Heart left ventricle (tissue), 16 donors: ENCODE measurements at places on chromosomes 4 and X. TPM values are rescaled to one million over a fixed set of nuclear protein-coding genes. Genes with fewer than 3 reads are reported as not detected.

DNA sequence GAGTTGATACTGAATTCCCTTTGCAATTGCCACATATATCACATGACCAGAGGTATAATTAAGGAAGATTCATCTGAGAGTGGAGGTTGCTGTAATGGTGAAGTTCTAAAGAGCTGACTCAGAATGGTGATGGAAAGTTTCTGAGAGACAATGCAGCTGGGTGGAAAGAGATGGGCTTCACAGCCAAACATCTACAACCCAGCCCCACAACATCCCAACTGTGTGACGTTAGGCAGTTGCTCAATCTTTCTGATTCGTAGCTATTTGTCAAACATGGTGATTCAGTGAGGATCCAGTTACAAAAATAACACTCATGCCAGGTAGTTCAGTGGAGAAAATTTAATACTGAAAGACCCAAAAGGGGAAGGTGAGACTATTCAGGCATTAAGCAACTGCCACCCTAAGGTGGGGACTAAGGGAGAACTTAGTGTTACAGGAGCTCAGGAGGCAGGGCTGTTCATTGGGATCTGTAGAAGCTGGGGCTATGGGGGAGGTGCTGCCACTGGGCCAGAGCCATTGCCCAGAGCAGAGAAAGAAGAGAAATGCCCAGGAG is 6.9 kb upstream of the AFF1 start:
- no peak for DNase-seq

GRCh38 chr4:39476187-39476895 is 17.5 kb downstream of the LIAS start:
- no peak for DNase-seq

DNA sequence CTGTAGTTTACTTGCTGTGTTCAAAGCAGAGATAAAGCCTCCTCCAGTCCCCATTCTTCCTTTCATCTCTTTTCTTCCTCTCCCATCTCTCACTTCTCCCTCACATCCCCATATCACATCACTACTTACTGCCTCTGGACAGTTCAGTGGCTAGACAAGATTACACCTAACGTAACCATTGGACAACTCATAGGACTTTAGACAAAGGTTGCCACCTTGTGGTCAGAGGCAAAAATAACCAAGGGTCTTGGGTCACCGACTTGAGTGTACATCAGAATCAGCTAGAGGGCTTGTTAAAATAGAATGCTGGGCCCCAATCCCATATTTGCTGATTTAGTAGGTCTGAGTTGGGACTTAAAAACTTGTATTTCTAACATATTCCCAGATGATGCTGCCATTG is 109.3 kb upstream of the DGKK start:
- no peak for DNase-seq

GRCh38 chr4:125526420-125526819 is 211.7 kb downstream of the FAT4 start:
- no peak for DNase-seq

- DNase-seq = no peak
Observed at GRCh38 chr4:164442180-164442579, 311.8 kb upstream of the SMIM31 start.

- DNase-seq = no peak
Observed at GRCh38 chr4:159856451-159856850, 753.6 kb downstream of the RAPGEF2 start.

DNA sequence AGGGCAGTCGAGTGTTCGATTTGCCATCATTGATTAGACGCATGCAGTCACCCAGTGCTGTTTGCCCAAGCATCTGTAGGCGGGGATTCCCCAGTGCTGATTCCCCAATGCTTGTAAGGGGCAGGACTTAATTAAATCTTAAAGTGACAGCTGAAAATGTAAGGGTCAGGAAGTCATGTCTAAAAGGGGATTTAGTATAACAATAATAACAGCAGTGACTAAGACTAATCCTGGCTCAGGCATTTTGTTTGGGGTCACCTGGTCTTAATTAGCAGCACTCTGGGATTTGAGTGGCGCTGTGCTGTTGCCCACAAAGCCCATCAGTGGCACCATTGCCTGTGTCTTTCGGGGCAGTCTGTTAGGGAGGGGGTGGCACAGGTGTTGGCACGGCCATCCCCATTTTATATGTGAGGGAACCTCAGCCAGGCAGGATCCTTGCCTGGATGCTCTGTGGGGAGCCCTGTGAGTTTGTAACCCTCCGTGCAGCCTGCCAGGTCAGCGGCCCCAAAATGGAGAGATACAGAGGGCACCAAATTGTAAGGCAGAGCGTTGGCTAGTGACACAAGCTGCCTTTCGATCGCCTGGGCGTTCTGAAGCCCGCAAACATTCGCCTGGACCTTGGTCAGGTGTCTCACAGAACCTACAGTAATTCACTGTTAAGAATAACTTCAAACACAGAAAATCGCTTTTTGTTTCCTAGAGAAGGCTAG is 146.7 kb downstream of the TBL1X start:
- DNase-seq = no peak

DNA sequence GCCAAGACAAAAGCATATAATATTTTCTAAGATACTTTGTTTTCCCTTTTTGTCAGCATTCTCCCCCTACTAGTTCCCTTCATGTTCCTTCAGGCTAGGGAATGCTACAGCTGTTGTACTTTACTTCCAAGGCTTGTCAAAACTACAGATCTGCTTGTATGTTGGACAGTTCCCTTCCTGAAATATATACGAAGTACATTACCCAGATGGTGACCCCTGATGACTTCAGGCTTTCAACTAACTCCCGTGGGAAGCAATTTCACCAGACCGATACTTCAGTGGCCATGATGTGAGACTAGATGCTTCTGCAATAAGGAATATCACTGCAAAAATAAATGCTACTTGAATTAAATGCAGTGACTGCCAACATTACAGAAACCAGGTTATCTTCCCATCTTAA is 332.8 kb downstream of the SH2D1A start:
- no peak for DNase-seq

DNA sequence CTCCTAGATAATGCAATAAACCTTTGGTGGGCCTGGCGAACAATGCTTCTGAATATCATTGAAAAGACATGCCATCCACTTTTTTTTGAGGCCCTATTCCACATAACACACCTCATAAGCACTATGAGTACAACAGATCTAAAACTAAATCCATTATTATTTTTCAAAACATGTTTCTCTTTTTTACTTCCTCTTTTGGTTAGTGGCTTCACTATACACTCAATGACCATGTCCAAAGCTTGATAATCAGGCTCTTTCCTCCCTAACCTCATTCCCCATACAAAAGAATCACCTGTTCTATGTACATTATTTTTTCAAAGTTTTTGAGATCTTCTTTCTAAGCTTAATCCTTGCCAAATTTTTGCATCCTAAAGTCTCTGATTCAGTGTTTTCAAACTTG is 20.4 kb upstream of the NPY2R start:
- DNase-seq = no peak

- no peak for DNase-seq
Observed at GRCh38 chrX:9646471-9647224, 119.0 kb downstream of the GPR143 start.

DNA sequence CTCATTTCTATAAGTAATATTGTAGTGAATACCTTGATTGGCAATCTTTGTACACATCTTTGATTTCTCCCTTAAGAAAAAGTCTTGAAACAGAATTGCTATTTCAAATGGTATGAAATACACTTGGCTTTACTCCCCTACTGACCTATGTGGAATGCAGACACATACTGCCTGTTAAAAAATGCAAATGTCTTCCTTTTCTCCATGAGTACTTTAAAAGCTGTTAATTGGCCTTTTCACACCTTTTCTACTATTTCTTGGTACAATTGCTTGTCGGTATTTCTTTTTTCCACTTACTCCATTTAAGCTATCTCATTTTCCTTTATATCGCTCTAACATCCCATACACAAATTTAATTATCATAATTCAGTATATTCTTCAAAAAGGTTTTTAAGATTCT is 87.2 kb downstream of the FRYL start:
- DNase-seq = no peak

GRCh38 chr4:53635697-53636483 is 44.6 kb upstream of the LNX1 start:
- DNase-seq = no peak

- no peak for DNase-seq
Observed at GRCh38 chr4:14078326-14078725, 450.8 kb upstream of the BOD1L1 start.

GAGE12F gene
- not detected for total RNA-seq

PDZD4 gene
- 2.8 TPM for total RNA-seq

FAM236D gene
- total RNA-seq = not detected

HTR2C gene
- not detected for total RNA-seq

TLR7 gene
- 6.7 TPM for total RNA-seq

USP26 gene
- not detected for total RNA-seq

ARAP2 gene
- total RNA-seq = 12.1 TPM

ATP2B3 gene
- total RNA-seq = not detected

CNGA2 gene
- total RNA-seq = not detected

MAGEE2 gene
- not detected for total RNA-seq

TMEM31 gene
- not detected for total RNA-seq

SHISA3 gene
- 2.1 TPM for total RNA-seq

G6PD gene
- total RNA-seq = 41.3 TPM

LRAT gene
- not detected for total RNA-seq
